ENCODE measurements at places on chromosomes 4 and X.

DNA sequence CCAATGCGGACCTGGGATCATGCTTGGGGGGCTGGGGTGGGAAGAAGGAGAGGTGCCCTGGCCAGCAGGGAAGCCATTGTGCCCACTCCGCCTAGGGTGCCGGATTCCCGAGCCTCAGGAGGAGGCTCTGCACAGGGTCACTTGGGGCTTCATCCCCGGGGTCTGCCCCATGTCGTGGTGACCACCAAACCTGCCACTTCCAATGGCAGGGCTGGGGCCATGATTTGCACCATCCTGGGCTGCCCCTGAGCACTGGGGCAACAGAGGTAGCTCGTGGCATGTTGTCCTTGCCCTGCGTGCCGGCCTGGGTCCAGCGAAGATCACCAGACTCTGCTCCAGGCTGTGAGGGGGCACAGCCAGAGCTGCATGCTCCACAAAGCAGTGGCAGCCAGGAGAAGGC is 71.4 kb upstream of the DCAF12L2 start:
- no peak for DNase-seq

- no peak for DNase-seq
These were observed 19.3 kb upstream of the SORBS2 start for GRCh38 chr4:185831125-185831815.

- no peak for DNase-seq
These were observed 169.4 kb downstream of the IL1RAPL1 start for GRCh38 chrX:28756647-28757046.

DNA sequence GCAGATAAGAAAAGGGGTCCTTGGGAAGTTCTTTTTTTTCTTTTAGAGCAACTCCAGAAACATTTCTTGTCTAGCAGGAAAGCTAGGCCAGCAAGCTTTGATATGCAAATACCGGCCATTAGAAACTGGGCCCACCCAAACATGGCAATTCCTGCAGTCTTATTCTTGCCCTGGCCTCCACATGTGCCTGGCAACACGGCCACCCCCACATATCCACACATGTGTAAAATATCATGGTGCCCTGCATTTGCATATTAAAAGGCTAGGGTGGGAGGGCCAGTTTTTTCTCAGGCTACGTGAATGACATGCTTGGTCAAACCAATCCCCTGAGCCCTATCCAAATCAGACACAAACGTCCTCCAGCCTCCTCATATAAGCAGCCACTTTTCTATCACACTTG is 171.7 kb upstream of the ZCCHC13 start:
- DNase-seq, result no peak

GRCh38 chrX:45329217-45329616 is 128.5 kb upstream of the DIPK2B start:
- DNase-seq, result no peak

GRCh38 chr4:43485196-43485595 is 592.7 kb downstream of the GRXCR1 start:
- no peak for DNase-seq

GRCh38 chrX:47500554-47500953 is 17.5 kb upstream of the ZNF41 start:
- no peak for DNase-seq

- no peak for DNase-seq
These were observed 63.4 kb downstream of the CHRDL1 start for GRCh38 chrX:110732266-110732665.

GRCh38 chrX:135985973-135986310 is 707 bp downstream of the SLC9A6 start:
- no peak for DNase-seq

GRCh38 chrX:9848718-9849479 is 62.7 kb downstream of the SHROOM2 start:
- no peak for DNase-seq

- no peak for DNase-seq
These were observed 56.6 kb upstream of the BCOR start for GRCh38 chrX:40154250-40154852.
